ENCODE measurements at places on chromosomes 4 and X. TPM values are rescaled to one million over a fixed set of nuclear protein-coding genes. Genes with fewer than 3 reads are reported as not detected.

DNA sequence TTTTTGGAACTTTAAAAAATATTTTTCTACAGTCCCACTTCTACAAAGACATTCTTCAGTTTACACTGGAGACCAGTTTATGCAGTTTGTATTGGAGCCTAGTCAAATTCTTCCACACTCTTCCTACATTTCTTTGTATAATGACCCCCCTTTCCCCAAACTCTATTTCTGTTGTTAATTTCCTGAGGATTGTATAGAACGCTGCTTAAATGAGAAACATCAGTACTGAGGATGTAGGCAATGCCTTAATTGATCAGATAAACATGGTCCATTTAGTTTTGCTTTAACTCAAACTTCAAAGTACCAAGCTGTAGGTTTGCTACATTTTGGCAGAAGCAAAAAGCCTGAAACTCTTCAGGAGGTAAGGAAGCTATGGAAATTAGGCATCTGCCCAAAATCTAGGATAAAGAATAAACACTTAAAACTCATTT lies 155.5 kb downstream of the SLC7A11 start:
- no peak for DNase-seq

GRCh38 chr4:88817740-88818139 lies 120.1 kb upstream of the NAP1L5 start:
- no peak for DNase-seq

DNA sequence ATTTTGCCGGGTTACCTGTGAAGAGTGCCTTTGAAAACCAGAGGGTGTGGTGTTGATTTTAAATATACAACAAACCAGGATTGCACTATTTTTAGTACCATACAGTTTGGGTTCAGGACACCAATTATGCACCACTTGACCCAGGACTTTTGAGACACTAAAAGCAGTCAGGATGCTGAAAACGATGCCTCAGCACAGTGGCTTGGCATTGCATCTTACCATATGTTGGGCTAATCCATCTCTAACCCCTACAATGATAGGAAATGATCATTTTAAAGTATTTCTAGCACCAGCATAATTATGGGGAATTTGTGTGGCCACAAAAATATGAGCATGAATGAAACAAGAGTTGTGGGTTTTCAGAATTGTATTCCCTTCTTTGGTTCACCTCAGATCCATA lies 4.1 kb downstream of the IBSP start:
- no peak for DNase-seq

Gene LGI2
- total RNA-seq, result under 0.01 TPM
